Occipital lobe (tissue), 3 donors: ENCODE measurements at places on chromosomes 4 and X. TPM values are rescaled to one million over a fixed set of nuclear protein-coding genes. Genes with fewer than 3 reads are reported as not detected.

Gene TACC3
- total RNA-seq, result 1.6 TPM

Gene FATE1
- total RNA-seq, result not detected

Gene HSD17B13
- 0.47 TPM for total RNA-seq

Gene CCDC120
- total RNA-seq, result 2.0 TPM

Gene IL2
- total RNA-seq, result not detected

Gene ARHGAP24
- total RNA-seq, result 2.2 TPM

Gene GABRE
- 0.94 TPM for total RNA-seq

Gene CENPVL3
- total RNA-seq, result 0.47 TPM

Gene SLC25A14
- total RNA-seq, result 20.0 TPM

Gene FRMD7
- not detected for total RNA-seq
